Stimulated activated CD8-positive, alpha-beta memory T cell treated with anti-CD3 and anti-CD28 coated beads, Interleukin-4, amount 100 ng/mL, for 4 hours (primary cell): ENCODE measurements at places on chromosomes 16 and 17.

DNA sequence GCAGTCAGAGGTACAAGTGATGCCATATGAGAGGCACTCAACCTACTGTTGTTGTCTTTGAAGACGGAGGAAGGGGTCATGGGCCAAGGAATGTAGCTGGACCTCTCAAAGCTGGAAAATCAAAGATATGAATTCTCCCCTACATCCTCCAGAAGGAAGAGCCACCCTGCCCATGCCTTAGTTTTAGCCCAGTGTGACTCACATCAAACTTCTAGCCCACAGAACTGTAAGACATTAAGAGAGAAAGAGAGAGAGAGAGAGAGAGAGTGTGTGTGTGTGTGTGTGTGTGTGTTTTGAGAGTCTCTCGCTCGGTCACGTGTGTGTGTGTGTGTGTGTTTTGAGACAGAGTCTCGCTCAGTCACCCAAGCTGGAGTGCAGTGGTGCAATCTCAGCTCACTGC is 87.1 kb downstream of the STX8 start:
- DNase-seq, result no peak

- no peak for DNase-seq
These were observed 1053.4 kb upstream of the RBFOX1 start for GRCh38 chr16:6279286-6279685.

GRCh38 chr16:3578121-3578520 is 918 bp upstream of the NLRC3 start:
- peak; percentile 26 for DNase-seq

DNA sequence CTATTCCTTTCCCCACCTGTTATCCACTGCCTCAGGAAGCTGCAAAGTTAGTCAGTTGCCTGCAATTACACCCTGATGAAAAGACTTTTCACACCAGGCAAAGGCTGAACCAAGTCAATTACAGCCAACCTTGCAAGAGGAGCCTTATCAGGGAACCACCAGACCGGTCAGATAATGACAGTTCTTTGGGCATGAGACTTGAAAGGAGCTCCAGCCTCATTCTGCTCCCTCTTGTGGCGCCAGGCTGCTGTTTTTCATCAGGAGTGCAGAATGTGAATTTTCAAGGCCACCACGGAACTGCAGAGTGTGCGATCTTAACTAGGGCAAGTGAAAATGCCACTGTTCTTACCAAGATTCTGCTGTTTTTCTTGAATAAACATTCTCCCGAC is 22.5 kb downstream of the DNAI2 start:
- no peak for DNase-seq

DNA sequence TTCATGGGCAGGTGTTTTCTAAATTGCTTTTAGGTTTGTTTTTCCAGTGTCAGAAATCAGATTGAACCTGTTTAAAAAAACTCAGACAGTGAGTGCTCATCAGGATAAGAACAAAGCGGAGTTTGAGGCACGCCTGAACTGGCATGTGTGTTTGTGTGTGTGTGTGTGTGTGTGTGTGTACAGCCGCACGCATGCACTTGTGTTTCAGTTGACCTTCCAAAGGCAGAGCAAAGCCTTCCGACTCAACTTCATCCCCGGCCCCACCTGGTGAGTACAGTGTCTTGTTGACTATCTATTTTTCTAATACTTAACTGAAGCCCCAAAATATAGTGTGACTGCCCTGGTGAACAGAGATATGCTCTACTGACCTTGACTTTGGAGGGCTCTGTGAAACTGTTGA is 225.1 kb downstream of the IRX3 start:
- no peak for DNase-seq

DNA sequence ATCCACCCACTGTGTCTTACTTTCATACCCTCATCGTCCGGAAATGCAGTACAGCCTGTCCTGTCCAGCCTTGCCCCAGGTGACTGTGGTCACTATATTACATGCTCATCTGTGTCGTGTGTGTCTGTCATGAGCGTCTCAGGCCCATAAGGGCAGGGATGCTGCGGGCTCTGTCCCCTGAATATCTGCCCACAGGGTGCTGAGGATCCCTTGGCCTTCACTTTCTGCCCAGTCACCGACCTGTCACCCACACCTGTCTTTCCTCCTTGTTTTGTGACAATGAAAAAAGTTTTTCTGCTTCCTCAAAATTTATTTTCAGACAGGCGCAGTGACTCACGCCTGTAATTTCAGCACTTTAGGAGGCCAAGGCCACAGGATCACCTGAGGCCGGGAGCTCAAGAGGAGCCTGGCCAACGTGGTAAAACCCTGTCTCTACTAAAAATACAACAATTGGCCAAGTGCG is 1.4 kb upstream of the CTRB1 start:
- no peak for DNase-seq

- DNase-seq, result no peak
These were observed 59.1 kb downstream of the SSH2 start for GRCh38 chr17:29870836-29871465.

DNA sequence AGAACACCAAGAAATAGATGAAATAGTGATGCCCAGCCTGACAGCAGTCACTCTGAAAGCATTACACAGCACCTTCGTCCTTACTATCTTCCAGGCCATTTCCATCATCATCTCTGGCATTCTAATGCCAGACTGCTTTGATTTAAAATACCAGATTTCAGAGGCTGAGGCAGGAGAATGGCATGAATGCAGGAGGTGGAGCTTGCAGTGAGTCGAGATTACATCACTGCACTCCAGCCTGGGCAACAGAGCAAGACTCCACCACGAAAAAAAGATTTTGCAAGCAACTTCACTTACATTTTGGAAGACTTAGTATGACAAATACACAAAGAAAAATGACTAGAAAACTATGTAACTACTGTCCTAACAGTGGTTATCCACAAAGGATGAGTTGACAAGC is 244.0 kb downstream of the CPPED1 start:
- DNase-seq, result no peak

- DNase-seq, result no peak
These were observed 25.3 kb upstream of the TRPV3 start for GRCh38 chr17:3582915-3583314.

DNA sequence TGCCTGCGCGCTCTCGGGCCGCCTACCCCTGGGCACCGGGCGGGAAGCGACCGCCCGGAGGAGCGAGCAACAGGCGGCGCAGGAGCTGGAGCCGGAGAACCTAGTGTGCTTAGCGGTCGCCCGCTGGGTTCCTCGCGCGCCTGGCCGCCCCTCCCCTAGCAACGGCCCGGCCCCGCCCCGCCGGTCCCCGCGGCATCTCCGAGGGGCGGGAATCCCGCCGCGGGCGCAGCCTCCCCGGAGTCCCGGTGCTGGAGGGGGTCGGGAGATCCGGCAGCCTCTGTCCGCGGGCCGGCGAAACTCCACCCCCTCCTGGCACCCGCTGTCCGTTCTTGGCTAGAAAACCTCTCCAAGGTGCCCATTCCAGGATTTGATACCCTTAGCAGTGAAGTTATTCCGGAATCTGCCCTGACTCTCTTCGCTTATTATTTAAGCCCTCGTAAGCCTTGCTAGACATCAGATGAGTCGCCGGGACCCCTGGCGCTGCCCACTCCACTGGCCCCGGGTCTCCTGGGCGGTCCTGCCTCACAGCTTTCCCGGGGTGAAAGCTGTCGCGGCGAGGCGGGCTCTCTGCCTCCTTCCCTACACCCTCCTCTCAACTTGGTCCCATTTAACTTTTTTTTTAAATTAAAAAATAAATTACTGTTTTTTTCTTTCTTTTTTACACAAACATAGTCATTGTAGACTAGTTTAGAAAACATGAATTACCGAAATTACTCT is at the start of gene RPRML:
TSS of gene RPRML (minus strand) at position 107 of the 717 bp plus-strand sequence. CDS start 246 bp downstream, outside the sequence.
- DNase-seq, result no peak

DNA sequence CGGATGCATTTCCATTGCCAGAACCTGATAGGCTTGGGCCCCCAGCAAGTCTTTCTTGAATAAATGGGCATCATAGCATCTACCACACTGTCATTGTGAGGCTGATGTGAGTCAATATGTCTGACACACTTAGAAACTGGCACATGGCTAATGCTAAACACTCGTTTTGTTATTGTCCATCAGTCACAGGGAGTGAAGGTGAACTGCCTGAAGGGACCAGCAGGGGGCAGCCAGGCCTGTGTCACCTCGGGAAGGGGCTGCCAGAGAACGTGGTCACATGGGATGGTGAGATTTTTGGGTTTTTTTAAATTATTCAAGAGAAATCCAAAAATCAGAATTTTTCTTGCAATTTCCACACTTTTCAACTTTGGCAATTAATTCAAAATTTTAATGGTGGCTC is 831 bp upstream of the RCVRN start:
- DNase-seq, result no peak

DNA sequence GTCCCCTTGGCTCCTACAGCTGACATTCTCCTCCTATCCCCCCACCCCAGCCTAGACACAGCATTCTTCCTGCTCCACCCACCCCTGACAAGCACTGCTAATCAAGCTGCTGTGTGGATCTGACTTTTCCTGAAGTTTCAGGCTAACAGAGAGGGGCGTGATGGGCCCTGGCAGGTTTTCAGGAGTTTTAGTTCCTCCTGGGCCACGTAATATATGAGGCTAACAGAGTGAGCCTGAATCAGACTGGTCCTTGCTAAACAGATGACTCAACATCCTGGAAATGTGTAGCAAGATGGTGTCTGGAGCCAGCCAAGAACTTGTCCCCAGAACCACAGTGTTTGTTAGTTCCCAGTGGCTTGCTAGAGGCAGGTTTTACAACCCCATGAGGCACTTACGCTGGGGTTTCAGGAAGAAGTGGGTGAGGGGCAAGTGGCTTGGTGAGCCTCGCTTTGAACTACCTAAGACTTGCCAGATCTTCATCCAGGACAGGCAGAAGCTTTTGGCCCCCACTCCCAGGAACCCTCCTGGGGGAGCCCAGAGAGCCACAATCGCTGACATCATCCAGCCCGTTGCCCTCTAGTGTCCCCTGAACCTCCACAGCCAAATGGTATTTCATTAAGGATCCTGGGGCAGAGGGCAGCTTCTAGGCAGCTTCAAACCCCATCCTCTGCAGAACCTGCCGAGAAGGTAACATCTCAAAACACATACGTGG is 15.9 kb downstream of the TMEM92 start:
- no peak for DNase-seq

DNA sequence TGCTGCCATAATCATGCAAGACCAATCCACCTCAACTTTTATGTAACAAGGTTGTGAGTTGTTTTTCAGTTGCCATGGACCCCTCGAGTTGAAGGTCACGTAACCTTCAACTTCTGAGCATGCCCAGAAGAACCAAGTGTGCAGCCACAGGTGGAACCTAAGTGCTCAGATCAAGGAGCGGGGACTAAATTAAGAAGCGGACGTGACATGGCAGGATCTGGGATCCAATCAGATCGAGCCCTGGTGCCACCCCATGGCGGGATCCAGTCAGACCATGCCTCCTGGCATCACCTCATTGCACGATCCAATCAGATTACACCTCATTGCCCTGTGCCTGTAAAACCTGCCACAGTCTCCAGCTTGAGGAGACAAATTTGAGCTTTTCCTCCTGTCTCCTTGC is 204.5 kb upstream of the CDH5 start:
- DNase-seq, result no peak

DNA sequence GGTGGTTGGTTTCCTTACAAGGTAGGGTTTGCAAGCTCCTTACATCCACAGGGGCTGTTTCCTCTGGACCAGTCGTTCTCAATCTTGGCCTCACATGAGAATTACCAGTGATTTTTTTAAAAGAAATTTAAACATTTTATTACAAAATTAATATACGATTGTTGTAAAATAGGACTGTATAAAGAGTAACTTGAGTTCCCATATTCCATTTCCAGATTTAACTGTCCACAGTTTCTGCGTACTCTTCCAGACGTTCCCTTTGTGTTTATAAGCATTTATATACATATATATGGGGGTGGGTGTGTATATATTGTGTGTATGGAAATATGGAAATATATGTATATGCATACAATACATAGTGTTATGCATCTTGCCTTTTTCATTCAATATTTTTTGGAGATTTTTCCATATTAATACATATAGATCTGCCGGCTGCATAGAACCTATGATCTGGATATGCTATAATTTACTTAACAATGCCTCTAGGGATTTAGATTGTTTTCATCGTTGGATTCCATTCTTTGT is 31.5 kb downstream of the HLF start:
- DNase-seq, result no peak

DNA sequence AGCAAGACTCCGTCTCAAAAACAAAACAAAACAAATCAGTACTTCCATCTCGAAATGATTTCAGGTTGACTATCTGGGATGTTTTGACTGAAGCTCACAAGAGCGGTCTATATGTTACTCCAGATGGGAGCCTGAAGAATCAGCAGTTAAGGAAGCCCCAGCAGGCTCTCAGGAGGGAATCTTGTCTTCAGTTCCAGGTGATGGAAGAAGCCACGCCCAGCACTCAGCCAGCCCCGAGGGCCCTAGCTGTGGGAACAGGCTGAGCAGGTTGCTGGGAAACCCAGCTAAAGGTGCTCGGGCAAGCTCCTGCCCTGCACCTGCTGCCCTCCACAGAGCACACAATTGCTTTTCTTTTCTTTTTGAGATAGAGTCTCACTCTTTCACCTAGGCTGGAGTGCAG is 32.4 kb downstream of the WIPI1 start:
- DNase-seq, result no peak

- DNase-seq, result no peak
These were observed 45.2 kb downstream of the DCUN1D3 start for GRCh38 chr16:20854963-20855362.

GRCh38 chr16:30553393-30553899 is 4.7 kb downstream of the ZNF764 start:
- DNase-seq, result no peak

DNA sequence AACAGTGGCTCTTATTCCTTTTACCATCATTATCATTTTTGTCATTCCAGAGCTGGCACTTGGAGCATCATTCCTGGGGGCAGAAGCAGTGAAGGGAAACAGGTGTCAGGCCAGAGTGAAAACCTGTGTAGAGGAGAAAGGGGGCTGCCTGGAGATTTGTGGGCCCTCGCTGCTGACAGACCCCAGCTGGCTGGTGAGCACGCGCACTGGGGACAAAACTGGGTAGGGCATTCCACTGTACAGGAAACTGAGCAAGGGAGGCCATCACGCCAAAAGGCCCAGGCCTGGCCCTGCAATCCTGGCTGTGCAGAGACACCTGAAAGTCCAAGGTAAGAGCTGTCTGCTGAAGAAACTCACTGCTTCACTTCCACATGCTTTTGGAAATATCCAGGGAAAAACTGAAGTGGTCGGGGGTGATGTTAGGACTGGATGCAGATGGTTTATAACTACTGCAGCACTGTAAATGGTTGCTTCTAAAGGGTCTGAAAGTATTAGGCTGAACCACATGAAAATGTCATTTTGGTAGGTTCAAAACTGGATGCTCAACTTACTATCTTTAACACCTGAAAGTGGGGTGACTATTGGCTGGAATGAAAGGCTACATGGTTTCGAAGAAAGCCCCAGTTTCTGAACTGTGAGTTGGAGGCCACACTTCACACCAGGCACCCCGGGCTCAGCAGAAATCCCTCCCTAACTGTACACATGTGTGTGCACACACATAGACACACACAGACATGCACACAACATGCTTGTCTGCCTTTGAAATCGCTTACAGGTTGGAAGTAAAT is 225.0 kb downstream of the C16orf78 start:
- DNase-seq, result no peak

DNA sequence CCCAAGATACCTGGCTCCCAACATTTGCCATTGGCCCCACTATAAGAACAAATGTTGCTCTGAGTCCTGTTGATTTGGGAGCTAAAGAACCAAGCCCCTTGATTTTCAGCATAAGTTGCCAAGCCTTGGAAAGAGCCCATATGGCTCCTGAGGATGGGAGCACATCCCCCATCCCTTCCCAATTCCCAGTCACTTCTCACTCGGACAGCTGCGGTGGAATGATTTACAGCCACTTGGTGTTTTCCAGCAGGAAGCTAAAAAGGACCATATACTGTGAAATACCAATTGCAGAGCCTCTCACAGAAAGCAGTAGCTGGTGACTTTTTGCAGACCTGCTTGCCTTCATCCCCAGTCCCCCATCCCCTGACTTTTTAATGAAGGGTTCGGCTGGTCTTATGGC is 524.6 kb downstream of the GRIN2A start:
- DNase-seq, result no peak

- no peak for DNase-seq
These were observed 31.0 kb downstream of the TXNDC11 start for GRCh38 chr16:11711662-11712061.
